ENCODE measurements at places on chromosomes 6 and 20.

- DNase-seq = no peak
These were observed 219.9 kb downstream of the ALDH8A1 start for GRCh38 chr6:134730013-134730412.

DNA sequence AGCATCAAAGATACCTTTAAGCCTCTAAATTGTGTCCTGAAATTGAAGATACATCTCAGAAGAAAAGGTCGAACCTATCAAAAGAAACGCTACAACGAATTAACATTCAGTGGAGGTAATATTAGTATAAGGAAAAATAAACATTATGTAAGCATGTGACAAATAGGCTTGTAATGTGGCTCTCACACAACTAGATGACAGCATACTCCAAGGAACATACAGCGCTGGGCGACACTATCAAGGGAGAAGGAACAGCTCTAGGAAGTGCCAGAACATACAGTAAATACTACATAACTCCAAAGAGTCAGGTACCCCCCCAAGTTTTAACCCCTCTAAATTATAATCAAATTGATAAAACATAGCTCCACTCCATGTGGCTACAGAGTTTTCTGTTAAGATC is 103.5 kb downstream of the LAMP5 start:
- no peak for DNase-seq

DNA sequence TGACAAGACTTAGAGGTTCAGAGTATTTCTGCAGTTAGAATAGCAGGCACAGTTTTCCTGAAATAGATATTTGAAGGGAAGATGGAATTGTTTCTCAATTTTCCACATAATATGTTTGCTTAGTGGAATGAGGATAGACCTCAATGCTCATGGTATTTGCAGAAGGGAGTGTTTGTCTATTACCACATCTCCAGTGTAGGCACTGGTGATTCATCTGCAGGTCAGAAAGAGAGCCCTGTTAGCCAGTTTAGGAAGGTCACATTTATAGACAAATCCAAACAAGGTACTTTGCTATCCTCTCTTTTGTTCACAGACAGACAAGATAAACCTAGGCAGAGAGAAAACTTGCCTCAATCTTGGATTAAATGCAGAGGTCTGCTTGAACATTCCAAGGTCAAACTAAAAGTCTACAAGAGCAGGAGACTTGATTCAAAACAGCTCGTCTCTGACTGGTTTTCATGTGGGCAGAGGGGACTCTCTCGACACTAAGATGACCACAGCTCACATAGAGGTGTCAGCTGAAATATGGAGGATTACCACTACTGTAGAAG is 22.8 kb downstream of the ISM1 start:
- DNase-seq = no peak

GRCh38 chr6:124792386-124792785 is 169.9 kb upstream of the RNF217 start:
- no peak for DNase-seq

DNA sequence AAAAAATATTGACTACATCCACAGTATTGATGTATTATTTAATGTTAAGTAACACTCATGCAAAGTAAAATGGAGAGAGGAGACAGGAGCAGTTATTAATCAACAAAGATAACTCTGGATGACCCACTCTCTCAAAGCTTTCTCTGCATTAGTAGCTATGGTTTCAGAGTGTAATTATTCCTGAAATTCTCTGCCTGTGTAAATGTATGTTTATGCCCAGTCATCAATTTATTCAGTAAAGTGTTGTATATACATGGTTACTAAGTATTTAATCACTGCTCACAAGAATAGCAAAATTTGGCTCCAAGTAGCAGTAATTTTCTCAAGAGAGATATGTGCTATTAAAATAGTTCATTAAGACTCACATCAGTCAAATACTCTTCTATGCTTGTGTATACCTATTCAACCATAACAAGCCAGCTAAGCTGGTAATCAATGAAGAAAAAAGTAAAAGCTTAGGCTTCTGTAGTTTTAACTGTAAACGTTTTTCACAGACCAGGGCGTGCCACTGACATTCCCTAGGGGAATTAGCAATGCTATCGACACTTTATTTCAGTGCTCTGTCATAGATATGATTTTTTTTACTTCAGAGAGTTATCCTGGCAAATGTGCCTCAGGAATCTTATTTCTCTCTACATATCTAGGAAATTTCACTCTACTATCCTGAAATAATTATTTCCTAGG is 54.0 kb upstream of the RAB32 start:
- no peak for DNase-seq
